ENCODE measurements at places on chromosomes 12 and 14.

DNA sequence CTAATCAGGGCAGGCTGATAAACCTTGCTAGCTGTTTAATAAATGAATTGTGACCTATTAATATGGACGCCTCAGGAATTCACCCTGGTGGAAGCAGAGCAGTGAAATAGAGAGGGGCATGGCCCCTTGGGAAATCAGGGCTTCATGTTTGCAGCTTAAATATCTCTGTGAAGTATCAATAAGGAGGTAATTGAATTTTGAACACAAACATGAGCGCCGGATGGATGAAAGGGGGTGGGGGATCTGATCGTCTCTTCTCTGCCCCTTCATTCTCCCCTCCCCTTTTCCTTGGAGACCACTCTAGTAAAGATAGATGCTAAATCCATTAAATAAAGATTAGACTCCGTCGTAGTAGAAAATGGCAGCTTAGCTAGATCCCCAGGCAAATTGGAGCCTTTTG is 70.5 kb downstream of the LIN52 start:
- no peak for DNase-seq

DNA sequence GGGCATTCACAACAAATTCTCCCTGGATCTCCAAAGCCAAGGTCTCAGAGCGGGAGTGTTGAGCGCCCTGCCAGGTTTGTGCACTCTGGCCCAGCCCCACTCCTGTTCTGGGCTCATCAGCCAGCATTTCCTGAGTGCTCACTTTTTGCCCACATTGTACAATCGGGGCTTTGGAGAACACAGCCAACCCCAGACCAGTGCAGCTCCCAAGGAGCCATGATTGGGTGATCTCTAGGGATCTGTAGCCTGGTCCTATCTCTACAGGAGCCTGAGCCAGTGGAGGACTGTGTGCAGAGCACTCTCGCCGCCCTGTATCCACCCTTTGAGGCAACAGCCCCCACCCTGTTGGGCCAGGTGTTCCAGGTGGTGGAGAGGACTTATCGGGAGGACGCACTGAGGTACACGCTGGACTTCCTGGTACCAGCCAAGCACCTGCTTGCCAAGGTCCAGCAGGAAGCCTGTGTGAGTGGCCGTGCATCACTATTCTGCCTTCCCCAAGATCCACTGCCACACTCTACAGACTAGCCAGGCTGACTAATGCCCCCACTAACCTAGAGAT is 2.8 kb downstream of the ARHGEF40 start:
- no peak for DNase-seq

GRCh38 chr12:92416385-92416812 is 270.8 kb upstream of the BTG1 start:
- no peak for DNase-seq

DNA sequence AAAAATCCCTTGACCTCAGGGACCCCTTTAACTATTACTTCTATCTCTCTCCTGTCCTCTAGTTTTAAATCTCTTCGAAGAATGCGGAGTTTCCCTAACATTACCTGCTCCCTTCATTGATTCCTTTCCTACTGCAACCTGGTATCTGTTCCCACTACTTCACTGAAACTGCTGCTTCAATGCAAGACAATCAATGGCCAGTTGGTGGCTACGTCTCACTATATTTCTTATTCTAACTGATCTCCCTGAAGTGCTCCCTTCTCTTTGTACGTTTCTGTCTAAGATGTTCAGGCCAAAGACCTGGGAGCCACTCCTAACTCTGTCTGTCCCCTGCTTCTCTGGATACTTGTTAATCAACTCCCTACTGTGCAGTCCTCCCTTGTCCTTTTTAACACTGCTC is 10.3 kb upstream of the KCNA1 start:
- DNase-seq: no peak

DNA sequence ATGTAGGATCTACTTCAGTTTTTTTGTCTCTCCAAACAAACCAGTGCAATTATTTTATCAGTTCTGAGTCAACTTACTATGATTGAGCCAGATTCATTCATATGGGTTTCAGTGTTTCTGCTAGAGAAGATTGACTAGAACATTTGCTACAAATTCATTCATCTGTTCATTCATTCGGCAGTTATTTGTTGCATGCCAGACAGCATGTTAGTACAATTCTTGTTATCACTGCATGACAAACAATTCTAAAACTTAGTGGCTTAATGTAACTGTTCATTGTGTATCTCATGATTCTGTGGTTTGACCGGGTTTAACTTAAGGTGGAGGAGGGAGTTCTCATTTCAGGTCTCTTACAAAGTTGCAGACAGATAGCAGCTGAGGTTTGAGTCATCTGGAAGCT is 52.3 kb downstream of the POLR3B start:
- DNase-seq: no peak
